SJCRH30 (cell line): ENCODE measurements at places on chromosomes 5 and 9.
A peak's percentile ranks its signal among the peaks of the same experiment; 100 is the strongest.

- no peak for DNase-seq
These were observed 42.3 kb downstream of the SH3RF2 start for GRCh38 chr5:145978708-145979107.

DNA sequence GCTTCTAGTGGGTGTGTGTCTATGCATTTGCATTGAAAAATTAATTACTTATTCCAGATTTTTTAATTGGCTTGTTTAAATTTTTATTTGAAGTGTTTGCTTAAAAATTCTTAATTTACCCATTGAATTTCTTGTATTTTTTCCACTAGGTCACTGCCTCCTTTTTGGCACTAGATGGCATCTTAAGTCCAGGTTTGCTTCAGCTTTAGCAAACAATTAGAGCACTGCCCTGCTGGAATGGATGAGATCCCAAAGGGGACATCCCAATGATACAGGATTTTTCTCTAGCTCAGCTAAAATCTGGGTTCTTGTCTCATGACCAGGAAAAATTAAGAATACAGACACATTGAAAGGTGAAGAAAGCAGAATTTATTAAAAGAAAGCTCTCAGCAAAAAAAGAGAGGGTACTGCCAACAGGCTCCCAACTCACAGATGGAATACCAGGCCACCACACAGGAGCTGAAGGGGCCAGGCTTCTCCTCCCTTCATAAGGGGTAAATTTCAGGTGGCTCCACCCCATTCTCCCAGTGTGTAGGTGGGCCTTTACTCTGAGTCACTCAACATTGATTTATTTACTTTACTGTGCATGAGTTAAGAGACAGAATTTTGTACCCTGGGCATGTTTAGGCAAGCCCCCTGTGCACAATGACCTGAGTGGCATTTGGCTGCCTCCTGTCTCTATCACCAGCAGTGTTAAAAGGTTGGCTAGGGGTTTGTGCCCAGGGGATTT lies 532.4 kb downstream of the ANXA1 start:
- DNase-seq = peak; percentile 15

GRCh38 chr5:58261605-58262004 lies 198.3 kb downstream of the PLK2 start:
- DNase-seq = no peak

- DNase-seq = peak; percentile 90
These were observed 656.5 kb downstream of the TLE1 start for GRCh38 chr9:81032831-81033230.

DNA sequence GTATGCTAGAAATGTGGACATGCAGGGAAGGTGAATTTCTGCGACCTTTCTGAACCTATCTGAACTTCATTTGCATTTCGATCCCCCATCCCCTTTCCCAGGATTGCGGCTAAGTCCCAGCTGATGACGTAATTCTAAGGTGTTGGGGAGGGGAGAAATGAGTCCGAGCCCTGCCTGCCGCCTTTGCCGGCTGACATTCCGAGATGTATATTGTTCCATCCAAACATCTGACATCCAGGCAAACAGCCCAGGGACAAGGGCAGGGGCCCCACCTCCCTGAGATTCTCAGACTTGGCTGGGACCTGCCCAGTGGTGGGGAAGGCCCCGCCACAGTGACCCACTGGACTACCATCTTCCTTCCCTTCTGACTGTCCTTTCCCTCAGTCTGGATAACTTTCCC lies 494.6 kb downstream of the ENC1 start:
- no peak for DNase-seq

DNA sequence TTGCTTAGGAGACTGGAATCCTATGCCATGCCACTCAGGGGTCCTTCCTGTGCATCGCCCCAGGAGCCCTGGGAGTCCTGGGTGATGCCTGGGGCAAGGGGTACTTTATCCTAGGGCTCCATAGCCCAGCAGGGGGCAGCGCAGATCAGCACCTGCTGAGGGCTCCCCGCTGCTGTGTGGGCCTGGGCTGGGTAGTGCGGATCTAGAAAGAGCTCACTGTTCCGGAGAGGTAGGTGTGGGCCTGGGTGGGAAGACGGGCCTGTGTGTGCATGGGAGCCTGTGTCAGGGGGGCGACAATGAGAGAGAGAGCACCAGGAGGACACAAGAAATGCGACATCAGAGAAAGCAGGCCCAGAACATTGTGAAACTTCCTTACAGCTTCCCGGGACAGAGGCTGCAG lies 11.4 kb upstream of the DAB2IP start:
- DNase-seq = peak; percentile 86

DNA sequence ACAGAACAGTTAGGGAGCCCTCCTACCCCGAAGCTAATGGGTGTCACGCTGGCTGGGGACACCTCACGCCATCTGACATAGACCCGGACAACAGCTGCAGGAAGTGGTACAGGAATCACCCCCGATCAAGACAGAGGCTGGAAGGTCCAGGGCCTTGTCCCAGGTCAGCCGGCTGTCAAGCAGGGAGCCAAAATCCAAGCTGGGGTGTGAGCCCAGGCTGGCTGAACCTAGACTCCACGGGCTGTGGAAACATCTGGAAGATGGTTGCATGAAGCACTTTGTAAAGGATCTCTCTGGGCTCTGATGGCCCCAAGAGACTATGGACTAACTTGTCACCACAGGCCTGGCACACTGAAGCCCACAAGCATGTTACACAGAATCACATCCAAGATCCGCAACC lies 68.9 kb upstream of the STXBP1 start:
- DNase-seq = peak; percentile 88
